Astrocyte (in vitro differentiated cells and primary cell): ENCODE measurements at places on chromosomes 7 and 10. TPM values are rescaled to one million over a fixed set of nuclear protein-coding genes. Genes with fewer than 3 reads are reported as not detected.

GRCh38 chr7:105126436-105126975 is 112.5 kb downstream of the KMT2E start:
- DNase-seq, result peak; percentile 8
- H3K27ac ChIP-seq, result no peak overlapping the region
- H3K36me3 ChIP-seq, result peaks cover 5% of the 10 kb centered on the region
- no peaks in the 10 kb centered on the region for H3K27me3 ChIP-seq
- no peaks in the 10 kb centered on the region for H3K4me1 ChIP-seq
- H3K4me3 ChIP-seq, result no peak overlapping the region

DNA sequence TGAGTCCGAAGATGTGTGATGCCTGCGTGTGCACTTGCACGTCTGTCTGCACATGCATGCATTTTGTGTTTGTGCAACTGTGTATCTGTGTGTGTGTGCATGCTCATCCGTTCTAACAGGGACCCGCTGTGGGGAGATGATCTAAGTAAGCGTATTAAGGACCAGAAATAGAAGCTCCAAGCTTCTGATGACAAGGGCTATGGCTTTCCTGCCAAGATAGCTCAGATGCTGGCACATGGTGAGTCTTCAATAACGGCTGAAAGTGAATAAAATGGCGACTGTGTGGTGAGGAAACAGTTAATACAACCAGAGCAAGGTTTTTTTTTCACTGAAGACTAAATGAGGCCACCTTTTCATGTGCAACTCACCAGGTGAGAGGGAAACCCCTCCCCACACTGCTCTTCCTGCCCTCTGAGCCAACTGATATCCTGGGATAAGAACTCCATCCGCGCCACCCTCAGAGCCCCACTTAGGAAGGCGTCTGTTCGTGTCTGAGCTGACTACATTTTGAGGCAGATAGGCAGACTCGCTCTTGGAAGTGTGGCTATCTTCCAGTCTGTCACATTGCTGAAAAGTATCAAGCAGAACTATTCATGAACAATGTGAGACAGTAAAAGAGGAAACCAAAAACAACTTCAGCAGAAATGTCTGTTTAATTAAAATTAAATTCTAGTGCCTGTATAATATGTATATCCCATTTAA is 47.4 kb upstream of the TCERG1L start:
- no peaks in the 10 kb centered on the region for H3K4me1 ChIP-seq
- no peak overlapping the region for H3K27ac ChIP-seq
- no peak overlapping the region for H3K4me3 ChIP-seq
- no peaks in the 10 kb centered on the region for H3K36me3 ChIP-seq
- no peak for DNase-seq

Gene FXYD4
- not detected in 2 replicates for total RNA-seq

DNA sequence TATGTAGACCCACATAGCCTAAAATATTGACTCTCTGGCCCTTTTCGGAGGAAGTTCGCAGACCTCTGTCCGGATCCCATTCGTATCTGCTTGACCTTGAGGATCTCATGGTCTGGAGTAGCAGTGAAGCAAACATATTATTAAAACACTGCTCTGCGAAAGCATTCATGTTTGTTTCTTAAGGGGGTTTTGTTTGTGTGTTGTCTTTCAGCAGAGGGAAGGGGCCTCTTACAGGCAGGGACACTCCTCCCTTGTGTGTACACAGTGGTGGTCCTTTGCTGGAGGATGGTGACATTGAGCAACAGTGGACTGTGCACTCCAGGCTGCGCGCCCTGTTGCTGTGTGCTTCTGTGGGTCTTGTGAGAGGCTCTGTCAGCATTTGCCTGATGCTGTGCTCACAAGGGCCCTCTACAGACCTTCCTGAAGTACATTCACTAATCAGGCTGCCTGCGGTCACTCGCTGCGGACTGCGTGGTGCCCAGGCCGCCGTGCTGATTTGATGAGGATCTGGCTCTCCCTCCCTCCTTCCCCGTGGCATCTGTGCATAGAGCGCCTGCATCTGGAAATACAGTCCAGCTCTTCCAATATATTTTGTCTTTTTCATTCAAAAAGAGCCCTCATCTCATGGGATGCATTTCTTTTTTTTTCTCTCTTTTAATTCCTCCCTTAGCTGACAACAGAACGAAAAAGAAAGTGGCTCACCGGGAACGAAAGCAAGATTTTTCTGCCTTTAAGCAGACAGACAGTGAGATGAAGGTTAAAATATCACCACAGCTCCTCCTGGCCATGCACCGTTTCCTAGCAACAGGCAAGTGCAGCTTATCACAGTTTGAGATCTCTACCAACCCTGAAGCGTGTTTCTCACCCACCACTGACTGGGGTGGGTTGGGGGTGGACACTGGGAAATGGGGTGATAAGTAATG is 135.8 kb downstream of the CNNM2 start:
- no peaks in the 10 kb centered on the region for H3K4me1 ChIP-seq
- H3K36me3 ChIP-seq, result no peaks in the 10 kb centered on the region
- no peak overlapping the region for H3K27ac ChIP-seq
- no peaks in the 10 kb centered on the region for H3K27me3 ChIP-seq

Gene CLCN1
- not detected in 2 replicates for total RNA-seq

DNA sequence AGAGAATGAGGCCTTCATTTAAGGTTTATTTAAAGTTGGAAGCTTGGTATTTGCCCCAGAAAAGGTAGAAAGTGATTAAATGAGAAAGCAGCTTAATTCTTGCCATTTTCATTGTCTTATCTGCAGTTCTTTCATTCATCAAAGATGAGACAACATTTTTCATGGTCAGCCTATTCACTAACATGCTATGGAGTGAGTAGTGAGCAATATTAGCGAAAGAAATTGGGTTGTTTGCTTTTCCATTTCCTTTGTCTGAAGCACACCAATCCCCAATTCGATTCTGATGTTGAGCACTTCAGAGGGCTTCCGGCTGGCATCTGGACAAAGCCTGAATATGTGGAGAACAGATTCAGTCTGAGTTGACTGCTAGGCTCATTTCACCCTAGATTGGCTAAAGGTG is 317.2 kb downstream of the BBS9 start:
- peak; percentile 57 for DNase-seq
- no peaks in the 10 kb centered on the region for H3K27me3 ChIP-seq
- no peaks in the 10 kb centered on the region for H3K4me1 ChIP-seq
- H3K36me3 ChIP-seq, result no peaks in the 10 kb centered on the region

DNA sequence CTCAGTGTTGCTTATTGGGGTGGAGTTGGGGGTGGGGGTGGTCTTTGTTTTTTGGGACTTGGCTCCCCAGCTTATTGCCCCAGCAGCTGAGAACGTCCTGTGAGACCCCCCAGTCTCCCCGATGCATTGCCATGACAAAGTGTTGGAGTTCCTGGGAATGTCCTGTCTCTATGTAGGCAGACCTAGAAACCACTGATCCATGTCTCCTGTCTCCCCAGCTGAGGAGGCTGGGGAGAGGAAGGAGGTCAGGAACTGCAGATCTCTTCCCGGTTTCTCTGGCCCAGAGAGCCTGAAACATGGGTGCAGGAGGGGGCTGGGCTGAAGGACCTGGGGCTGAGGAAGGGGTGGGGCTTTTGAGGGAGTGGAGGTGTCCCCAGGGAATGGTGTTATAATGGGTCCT is 80.2 kb upstream of the GTF2IRD1 start:
- H3K27ac ChIP-seq, result no peak overlapping the region
- H3K27me3 ChIP-seq, result no peaks in the 10 kb centered on the region
- no peak overlapping the region for H3K4me3 ChIP-seq
- H3K4me1 ChIP-seq, result no peaks in the 10 kb centered on the region
- no peak for DNase-seq

- no peaks in the 10 kb centered on the region for H3K36me3 ChIP-seq
- H3K27ac ChIP-seq, result no peak overlapping the region
- H3K27me3 ChIP-seq, result no peaks in the 10 kb centered on the region
- H3K4me1 ChIP-seq, result no peaks in the 10 kb centered on the region
Observed at GRCh38 chr7:27952456-27953285, 212.7 kb downstream of the TAX1BP1 start.

- no peak for DNase-seq
- no peak overlapping the region for H3K27ac ChIP-seq
- H3K4me3 ChIP-seq, result no peak overlapping the region
- no peaks in the 10 kb centered on the region for H3K36me3 ChIP-seq
Observed at GRCh38 chr7:105723572-105723971, 142.3 kb upstream of the EFCAB10 start.

DNA sequence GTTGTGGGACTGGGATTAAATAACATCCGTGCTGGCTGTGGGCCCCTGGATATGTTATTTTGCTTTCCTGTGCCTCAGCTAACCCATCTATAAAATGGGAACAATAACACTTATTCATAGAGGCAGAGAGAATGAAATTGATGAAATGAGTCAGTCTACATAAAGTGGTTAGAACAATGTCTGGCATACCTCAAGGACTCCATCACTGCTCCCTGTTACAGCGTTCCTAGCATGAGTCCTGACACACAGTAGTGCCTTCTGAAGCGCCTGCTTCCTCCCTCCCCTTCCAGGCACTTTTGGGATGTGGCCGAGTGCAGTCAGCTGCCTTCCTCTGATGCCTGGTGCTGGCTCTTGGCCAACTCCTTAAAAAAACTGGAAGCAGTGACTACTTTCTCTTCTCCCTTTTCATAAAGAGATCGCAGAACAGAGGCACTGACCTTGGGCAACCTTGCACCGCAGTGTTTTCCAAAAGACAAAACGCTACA is 108.4 kb upstream of the ZMIZ1 start:
- H3K27me3 ChIP-seq, result no peaks in the 10 kb centered on the region
- H3K36me3 ChIP-seq, result no peaks in the 10 kb centered on the region
- H3K27ac ChIP-seq, result no peak overlapping the region
- no peak overlapping the region for H3K4me3 ChIP-seq
- H3K4me1 ChIP-seq, result peaks cover 19% of the 10 kb centered on the region

DNA sequence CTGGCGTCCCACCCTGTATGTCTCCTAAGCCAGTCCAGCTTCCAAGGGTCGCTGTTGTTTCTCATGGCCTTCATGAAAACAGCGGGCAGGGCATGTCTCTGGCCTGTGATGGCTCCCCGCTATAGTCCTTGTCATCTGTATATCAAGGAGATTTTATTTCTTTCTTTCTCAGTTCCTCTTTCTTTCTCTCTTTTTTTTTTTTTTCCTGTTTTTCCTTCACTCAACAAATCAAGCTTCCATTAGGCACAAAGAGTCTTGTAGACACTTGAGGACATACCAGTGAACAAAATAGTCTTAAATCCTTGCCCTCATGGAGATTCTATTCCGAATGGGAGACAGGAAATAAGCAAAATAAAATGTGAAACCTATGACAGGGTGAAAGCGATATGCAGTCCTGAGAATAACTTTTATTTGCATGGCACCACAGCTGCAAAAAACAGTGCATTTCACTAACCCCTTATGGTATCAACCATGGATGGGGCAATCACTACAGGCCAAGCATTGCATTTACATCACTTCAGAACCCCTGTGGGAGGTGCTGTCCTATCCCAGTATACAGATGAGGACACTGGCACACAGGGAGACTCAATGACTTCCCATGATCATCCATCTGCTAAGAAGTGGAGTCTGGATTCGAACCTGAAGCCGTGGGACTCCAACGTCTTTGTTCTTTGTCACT is 50.7 kb downstream of the SYPL1 start:
- no peak for DNase-seq
- H3K27ac ChIP-seq, result no peak overlapping the region
- no peak overlapping the region for H3K4me3 ChIP-seq
